ENCODE measurements at places on chromosomes 12 and 14.

- DNase-seq = no peak
These were observed 13.3 kb upstream of the PLEKHG6 start for GRCh38 chr12:6297170-6297569.

- no peak for DNase-seq
These were observed 217.4 kb upstream of the DIO2 start for GRCh38 chr14:80428671-80429070.

GRCh38 chr14:100472094-100472455 lies 115.1 kb downstream of the BEGAIN start:
- DNase-seq = no peak

DNA sequence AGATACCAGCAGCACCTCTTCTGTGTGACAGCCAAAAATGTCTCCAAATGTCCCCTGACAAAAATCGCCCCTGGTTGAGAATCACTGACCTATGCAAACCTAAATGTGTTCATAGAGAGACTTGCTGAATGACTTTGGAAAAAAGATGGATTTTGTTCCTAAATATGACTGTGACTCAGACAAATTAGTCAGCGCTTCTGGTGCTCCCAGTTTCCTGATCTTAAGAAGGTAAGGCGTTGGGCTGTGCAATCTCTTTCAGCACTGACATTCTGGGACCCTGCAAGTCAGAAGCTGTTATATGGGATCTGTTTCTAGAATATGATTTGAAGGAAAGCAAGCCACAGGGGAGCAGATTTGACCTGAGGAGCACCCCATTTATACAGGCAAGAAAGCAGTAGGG lies 90.6 kb upstream of the PWP1 start:
- no peak for DNase-seq

- no peak for DNase-seq
These were observed 677.6 kb downstream of the NRXN3 start for GRCh38 chr14:78847801-78848200.

DNA sequence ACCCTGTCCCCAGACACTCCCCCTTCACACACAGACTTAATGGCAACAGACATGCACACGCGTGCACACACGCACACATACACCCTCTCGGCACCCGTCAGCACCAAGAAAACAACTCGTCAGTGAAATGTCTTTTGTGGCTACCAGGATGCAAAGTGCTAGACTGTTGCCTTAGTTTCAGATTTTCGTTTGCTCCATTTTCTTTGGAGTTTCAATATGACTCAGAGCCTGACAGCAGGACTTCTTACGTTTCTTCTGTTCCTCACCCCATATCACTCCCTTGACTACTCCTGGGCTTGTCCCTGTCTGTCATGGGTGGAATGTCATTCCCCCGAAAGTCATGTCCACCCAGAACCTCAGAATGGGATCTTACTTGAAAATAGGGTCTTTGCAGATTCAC lies 182.9 kb downstream of the GLT1D1 start:
- no peak for DNase-seq

DNA sequence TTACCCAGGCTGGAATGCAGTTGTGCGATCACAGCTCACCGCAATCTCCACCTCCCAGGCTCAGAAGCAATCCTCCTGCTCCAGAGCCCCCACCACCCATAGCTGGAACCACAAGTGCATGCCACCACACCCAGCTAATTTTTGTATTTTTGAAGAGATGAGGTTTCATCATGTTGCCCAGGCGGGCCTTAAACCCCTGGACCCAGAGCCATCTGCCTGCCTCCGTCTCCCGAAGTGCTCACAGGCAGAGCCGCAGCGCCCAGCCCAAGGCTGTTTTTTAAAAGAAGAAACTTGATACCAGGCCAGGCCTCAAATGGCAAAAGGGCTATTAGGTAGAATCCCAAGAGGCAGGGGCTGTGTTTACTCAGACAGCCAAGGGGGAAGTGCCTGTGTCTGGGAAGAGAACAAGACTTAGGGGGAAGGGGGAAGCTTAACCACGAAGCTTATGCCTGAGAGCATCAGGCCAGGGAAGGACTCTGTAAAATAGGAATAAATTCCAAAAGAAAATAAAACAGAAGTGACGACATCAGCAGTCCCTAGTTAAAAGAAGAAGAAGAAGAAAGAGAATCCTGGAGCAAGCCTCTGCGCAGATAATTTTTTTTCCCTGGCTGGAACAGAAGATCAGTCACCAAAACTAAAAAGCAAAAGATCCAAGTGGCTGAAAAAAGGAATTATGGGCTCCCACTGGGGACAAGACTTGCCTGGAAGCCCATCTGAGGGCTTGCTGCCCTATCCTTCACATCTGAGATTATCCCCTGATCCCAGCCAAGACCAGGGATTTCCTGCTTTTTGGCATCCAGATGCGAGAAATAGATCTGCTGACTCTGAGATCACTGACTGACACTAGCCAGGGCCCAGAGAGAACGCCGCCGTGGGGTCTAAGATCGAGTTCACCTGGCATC lies 170.5 kb downstream of the NDUFA12 start:
- no peak for DNase-seq

GRCh38 chr12:2387103-2387834 lies 334.5 kb downstream of the CACNA1C start:
- no peak for DNase-seq

DNA sequence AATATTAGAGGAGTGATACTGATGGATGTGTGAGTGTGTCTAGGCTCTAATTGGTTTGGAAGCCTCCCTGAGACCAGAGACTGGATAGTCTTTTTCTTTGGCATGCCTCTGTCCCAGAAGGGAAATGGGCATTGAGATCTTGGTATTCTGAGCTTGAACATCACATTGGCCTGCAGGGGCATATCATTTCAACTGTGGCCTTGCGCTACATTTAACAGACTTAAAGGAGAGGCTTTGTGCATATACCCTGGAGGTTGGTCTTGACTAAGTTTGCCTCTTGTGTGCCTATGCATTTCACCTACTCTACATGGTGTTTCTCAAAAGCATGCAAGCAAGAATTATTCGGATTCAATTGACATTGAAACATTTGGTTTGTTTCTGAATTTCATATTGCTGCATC lies 185.4 kb downstream of the TMTC2 start:
- no peak for DNase-seq

DNA sequence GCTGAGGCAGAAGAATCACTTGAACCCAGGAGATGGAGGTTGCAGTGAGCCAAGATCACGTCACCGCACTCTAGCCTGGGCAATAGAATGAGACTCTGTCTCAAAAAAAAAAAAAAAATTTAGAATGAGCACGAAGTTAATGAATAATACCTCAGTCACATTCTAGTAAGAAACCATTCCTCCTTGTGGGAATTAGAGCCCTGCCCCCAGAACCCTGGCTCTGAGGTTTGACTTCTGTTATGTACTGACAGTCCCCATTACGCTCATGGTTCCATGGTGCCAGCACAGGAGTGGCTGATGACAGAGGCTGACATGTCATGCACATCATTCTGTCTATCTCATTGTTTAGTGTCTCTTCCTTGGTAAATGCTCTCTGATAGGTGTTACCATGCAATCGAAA lies 132.6 kb upstream of the FGD4 start:
- no peak for DNase-seq

- DNase-seq = no peak
These were observed 178.8 kb downstream of the EXOC5 start for GRCh38 chr14:57089901-57090300.

- DNase-seq = peak; percentile 31
These were observed 6.0 kb upstream of the UBE2N start for GRCh38 chr12:93447555-93448290.

- DNase-seq = no peak
These were observed 89.3 kb upstream of the DHRS4 start for GRCh38 chr14:23864259-23864658.

GRCh38 chr12:79563021-79563740 lies 127.6 kb downstream of the PAWR start:
- no peak for DNase-seq

DNA sequence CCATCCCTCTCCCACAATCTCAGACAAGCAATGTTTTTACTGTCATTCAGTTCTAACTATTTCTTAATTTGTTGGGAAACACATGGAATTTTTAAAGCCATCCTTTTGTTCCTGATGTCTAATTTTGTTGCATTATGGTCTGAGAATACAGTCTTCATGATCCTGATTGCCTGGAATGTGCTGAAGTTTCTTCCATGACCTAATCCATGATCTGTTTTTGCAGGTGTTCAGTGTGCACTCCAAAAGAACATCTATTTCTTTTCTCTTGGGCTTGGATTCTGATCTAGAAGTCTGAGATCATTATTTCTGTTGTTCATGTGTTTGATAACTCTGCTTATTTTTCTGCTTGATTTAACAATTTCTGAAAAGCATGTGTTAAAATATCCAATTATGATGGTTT lies 43.2 kb upstream of the PHC1 start:
- no peak for DNase-seq

DNA sequence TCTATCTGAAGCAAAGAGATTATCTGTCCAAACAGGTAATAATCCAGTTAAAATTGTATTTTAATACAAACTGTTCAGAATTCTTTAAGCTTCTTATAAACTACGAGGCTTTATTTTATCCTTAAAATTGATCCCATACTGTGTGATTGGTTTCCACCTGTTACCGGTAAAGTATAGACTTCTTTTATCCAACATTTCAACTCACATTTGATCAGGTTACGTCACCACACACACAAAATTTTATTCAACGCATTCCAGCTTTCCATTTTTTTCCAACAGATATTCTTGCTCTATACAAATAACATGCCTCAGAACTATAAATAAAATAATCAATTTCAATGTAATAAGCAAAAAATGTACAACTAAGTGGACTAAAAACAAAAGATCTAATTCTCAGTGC lies 4.5 kb downstream of the NOVA1 start:
- no peak for DNase-seq

DNA sequence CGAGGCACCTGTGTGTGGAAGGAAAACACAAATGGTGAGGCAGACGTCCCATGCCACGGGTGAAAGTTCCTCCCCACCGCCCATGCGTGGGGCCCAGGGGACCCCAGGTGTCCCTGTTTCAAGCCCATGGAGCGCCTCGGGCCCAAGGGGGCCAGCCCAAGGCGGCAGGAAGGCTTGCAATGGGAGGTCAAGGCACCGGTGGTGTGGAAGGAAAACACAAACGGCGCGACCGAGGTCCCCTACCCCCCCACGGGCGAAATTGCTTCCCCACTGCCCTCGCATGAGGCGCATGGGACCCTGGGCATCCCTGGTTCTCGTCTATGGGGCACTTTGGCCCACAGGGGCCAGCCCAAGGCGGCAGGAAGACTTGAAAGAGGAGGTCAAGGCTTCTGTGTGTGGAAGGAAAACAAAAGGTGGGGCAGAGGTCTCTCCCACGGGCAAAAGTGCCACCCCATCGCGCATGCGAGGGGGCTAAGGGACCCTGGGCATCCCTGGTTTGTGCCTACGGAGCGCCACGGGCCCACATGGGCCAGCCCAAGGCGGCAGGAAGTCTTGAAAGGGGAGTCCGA lies 379.4 kb downstream of the ALG10 start:
- DNase-seq = no peak

DNA sequence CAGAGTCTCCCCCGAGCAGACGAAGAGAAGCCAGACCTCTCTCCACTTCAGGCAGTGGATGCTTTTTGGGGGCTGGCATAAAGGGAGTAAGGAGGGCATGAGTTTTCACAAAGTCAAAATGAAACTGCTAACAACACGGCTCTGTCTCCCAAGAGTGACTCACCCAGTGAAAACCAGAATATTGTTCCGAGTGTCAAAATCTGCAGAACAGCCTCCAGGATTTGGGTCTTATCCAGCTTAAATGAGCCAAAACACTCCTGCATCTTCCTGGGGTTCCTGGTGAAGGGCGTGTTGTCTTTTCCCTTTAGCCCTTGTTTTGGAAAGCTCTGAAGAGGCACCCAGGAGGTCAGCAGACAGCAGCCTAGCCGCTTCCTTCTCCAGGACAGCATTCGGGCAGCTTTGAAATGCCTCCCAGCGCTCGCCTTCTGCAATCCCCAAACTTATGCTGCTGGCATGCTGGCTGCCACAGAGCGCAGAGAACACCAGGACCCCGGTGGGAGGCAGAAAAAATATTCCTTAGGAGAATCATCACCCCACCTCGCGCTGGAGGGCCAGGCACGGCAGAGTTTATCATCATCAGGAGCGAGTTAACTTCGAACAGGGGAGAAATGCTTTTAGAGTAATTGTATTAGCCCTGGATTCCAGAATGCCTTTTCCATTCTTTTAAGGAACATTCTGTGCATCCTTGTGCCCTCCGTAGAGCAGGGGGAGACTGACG lies 117.7 kb upstream of the NCOR2 start:
- DNase-seq = no peak

- DNase-seq = no peak
These were observed 24.5 kb downstream of the SLC17A8 start for GRCh38 chr12:100381379-100381778.

GRCh38 chr12:19480459-19480858 lies 41.2 kb downstream of the AEBP2 start:
- DNase-seq = no peak

DNA sequence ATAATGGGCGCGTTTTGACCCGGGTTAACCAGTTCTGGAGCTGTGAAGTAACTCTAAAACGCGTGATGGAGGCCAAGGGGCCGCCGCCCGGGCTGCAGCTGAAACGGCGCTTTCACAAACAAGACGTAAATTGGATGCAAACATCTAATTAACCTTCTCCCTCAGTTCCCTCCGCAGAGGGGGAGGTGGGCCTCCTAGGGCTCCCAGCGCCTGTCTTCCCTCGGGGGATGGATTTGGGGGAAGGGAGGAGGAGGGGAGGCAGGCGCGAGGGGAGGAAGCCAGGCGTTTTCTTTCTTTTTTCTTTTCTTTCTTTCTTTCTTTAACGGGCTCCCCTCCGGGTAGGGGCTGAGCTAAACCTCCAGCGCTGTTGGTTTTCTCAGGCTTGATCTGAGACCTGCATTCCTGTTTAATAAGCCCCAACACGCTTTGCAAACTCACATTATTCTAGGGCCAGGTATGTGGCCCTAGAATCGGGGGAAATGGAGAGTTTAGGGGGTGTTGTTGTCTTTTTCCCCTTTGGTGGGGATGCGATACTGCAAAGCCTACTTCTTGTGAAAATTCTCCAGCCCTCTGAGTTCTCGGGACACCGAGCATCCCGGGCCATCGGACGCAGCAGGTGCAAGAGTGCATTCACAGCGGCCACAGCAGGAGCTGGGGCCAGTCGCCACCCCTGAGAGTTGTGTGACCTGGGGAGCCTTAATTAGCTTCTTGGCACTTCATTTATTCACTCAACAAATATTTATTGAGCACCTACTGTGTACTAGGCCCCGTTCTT lies 43.6 kb upstream of the LHX5 start:
- no peak for DNase-seq

DNA sequence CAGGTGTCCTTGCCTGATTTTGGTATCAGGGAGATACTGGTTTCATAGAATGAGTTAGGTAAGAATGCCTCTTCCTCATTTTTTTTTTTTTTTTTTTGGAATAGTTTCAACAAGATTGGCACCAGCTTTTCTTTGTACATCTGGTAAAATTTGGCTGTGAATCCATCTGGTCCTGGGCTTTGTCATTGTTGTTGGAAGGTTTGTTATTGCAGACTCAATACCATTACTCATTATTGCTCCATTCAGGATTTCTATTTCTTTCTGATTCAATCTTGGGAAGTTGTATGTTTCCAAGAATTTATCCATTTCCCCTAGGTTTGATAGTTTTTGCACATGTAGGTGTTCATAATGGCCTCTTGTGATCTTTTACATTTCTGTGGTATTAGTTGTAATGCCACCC lies 126.0 kb upstream of the KITLG start:
- DNase-seq = no peak

GRCh38 chr14:71175491-71175890 lies 268.2 kb downstream of the PCNX1 start:
- DNase-seq = no peak
